ENCODE measurements at places on chromosomes 4 and X.
A peak's percentile ranks its signal among the peaks of the same experiment; 100 is the strongest.

- peak; percentile 81 for DNase-seq
Measured at GRCh38 chrX:74535408-74536151, 78.8 kb downstream of the RLIM start.

- DNase-seq: no peak
Measured at GRCh38 chr4:26813698-26814097, 46.9 kb upstream of the STIM2 start.

DNA sequence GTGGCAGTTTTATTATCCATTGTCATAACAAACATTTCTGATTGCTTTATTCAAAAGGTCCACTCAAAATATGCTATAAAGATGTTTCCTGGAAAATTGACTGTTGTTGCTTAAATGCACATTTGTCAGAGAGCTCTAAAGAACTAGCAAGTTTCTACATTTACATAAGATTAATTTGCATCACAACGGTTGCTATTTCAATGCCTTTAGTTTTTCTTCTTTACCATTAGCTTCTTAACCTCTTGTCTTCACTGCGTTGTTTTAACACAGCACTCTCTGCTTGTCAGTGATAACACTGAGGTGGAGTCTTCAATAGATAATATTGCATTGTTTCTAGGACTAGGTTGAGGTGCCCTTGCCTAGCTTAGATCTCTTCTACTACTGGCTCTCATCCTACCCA, 76.7 kb upstream of the GALNT7 start:
- no peak for DNase-seq

GRCh38 chrX:2457289-2458133, 43.3 kb downstream of the DHRSX start:
- peak; percentile 19 for DNase-seq

DNA sequence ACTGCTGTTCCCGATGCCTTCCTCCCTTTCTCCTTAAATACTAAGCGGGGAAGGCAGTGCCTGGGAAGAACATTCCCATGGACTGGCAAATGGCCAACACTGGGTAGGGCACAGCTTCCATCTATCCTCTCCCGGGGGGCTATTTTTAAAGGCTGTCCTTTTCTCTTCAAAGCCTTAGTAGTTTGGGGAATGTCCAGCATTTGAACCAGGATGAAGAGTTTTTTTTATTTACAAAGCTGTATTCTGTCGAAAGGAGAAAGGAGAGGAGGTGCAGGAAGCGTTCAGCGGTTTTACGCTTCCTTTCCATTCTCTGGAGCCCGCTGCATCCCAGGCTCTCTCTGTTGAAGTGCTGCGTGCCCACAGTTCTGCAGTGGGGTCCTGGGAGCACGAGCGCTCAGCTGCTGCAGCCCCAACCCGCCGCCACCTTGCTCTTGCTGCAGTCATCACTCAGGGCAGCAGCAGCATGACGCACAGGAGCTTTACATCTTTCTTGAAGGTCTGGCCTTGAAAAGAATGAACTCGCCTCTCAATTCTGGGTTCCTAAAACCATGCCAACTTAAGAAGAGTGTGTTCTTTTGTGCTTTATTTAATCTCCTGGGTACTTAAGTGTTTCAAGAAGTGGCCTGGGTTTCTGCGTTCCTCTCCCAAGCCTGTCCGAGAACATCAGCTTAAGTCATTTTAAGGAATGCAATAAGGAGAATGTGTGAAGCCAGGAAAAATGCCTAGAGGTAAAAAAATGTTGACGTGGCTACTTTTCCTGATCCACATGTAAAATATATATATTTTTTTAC, 427.2 kb downstream of the MAPK10 start:
- no peak for DNase-seq

DNA sequence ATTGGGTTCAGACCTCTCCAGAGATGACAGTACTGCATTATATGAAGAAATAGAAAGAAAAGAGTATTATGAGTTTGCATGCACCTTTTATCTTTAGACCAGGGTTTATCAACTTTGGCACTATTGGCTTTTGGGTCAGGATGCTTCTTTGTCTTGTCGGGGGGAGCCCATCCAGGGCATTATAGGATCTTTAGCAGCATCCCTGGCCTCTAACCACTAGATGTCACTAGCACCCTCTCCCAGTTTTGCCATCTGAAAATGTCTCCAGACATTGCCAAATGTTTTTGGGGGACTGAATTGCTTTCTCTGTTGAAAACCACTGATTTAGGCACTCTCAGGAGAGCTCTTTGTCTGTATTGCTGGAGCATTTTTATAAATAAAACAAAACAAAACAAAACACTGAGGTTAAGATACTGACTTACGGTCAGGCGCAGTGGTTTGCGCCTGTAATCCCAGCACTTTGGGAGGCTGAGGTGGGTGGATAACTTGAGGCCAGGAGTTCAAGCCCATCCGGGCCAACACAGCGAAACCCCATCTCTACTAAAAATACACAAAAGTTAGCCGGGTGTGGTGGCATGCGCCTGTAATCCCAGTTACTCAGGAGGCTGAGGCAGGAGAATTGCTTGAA, 23.6 kb downstream of the CA5B start:
- DNase-seq: peak; percentile 47
